ENCODE measurements at places on chromosomes 2 and 18. TPM values are rescaled to one million over a fixed set of nuclear protein-coding genes. Genes with fewer than 3 reads are reported as not detected.

The SRD5A2 gene
- total RNA-seq = 0.07 TPM

DNA sequence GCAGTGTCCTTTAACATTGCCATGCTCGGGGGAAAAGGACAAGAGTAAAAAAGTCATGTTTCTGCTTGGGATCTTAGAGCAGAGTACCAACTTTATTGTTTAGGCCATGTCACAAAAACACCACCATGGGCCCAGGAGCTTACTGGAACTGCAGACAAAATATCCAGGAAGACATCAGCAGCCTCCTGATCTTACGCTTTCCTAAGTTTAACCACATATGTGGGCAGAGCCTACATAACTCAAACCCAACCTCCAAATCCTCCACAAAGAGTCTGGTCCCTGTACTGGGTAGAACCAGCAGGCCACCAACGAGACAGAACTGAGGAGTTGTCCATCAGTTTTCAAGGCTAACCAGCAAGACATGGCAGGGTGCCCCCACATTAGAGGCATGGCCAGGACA, 10.3 kb downstream of the GALNT14 start:
- no peaks in the 10 kb centered on the region for H3K4me1 ChIP-seq
- H3K27me3 ChIP-seq = no peaks in the 10 kb centered on the region
- H3K27ac ChIP-seq = no peak overlapping the region
- no peak for DNase-seq
- no peaks in the 10 kb centered on the region for H3K36me3 ChIP-seq
- H3K4me3 ChIP-seq = no peak overlapping the region

The STPG4 gene
- not detected for total RNA-seq

The ITGA6 gene
- total RNA-seq = 29.1 TPM

GRCh38 chr2:58606799-58607198, 365.7 kb upstream of the FANCL start:
- no peaks in the 10 kb centered on the region for H3K4me1 ChIP-seq
- no peak overlapping the region for H3K4me3 ChIP-seq
- H3K36me3 ChIP-seq = no peaks in the 10 kb centered on the region
- H3K27ac ChIP-seq = no peak overlapping the region
- no peaks in the 10 kb centered on the region for H3K27me3 ChIP-seq

- H3K4me1 ChIP-seq = peaks cover 17% of the 10 kb centered on the region
- no peak for DNase-seq
- H3K36me3 ChIP-seq = peaks cover 7% of the 10 kb centered on the region
- no peaks in the 10 kb centered on the region for H3K27me3 ChIP-seq
- H3K27ac ChIP-seq = no peak overlapping the region
Observed at GRCh38 chr2:232207174-232207573, 171.4 kb upstream of the ALPP start.

The SLC9A2 gene
- 5.0 TPM for total RNA-seq

DNA sequence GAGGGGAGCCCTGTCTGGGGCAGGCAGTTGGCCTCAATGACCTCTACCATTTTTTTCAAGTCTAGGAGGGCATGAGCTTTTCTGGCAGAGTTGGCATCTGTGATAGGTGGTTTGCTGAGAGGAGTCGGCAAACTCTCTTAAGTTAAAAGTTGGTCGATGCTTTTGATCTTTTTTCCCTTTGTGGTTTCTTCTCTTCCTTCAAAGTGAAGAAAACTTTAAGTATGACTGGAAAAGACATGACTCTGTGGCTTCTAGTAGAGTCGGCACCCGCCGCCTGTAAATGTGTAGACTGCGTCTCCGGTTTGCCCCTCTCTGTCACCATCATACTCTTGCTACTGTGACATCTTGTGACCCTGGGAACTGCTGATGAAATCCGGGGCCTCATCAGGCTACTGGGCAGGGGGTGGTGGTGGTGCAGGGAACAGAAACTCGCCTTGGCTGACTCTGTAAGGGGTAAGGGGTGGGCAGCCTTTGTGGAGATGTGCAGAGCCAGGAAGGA, 21.1 kb downstream of the INPP5D start:
- H3K27me3 ChIP-seq = no peaks in the 10 kb centered on the region
- H3K27ac ChIP-seq = peak overlapping the region; percentile 74
- H3K4me3 ChIP-seq = no peak overlapping the region
- no peaks in the 10 kb centered on the region for H3K36me3 ChIP-seq

GRCh38 chr2:53969285-53969967, 1.4 kb downstream of the PSME4 start:
- no peaks in the 10 kb centered on the region for H3K27me3 ChIP-seq
- H3K36me3 ChIP-seq = no peaks in the 10 kb centered on the region
- peaks cover 29% of the 10 kb centered on the region for H3K4me1 ChIP-seq

DNA sequence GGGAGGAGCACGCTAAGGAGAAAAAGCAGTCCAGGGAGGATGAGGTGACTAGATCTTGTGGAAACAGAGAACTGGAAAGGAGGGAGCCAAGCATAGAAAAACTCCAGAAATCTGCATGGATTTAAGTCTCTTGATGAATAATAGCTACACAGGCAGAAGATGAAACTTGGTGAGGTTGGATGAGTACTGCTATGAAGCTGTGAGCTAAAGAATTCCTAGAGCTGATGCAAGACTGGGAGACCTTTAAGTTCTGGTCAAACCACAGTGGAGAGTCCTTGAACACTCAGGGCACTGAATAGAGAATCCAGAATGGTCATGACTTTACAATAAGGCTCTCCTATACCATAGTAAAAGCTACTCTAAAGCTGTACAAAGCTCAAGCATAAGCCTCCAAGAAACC, 18.4 kb upstream of the PIEZO2 start:
- no peaks in the 10 kb centered on the region for H3K36me3 ChIP-seq
- DNase-seq = no peak
- no peaks in the 10 kb centered on the region for H3K27me3 ChIP-seq

- DNase-seq = no peak
- no peaks in the 10 kb centered on the region for H3K36me3 ChIP-seq
- no peaks in the 10 kb centered on the region for H3K27me3 ChIP-seq
- H3K27ac ChIP-seq = no peak overlapping the region
Observed at GRCh38 chr18:30763902-30764350, 278.6 kb downstream of the DSC3 start.

DNA sequence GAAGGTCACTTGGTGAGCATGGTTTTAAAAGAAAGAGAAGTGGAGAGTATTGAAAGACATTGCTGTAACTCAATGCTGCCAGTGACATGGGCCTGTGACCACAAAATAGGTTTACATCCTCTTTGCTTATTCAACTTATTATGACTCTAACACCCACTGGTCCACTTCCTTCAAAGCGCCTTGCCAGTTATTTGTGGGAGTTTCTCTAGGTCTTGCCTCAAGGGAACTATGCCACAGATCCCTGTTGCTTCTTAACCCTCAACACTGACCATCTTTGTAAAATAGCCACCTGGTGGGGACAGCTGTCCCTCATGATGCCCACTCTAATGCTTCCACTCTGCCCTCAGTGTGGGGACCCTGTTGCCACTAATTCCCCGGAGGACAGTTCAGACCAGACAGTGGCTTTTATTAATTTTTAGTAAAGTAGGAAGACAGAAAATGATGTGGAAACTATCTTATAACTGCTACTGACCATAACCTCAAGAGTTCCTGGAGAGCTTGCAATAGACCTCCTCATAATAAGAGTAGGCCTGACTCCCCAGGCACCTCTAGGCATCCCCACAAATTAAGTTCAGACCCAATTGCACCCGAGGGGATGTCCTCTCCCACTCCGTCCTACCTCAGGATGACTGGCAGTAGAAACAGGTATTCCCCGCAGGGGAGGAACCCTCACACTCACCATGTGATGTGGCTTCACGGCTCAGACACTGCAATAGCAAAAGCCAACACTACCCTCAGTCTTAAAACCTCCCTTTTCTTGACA, 31.3 kb upstream of the SLC25A52 start:
- no peaks in the 10 kb centered on the region for H3K36me3 ChIP-seq
- H3K4me1 ChIP-seq = no peaks in the 10 kb centered on the region
- DNase-seq = no peak
- H3K27ac ChIP-seq = no peak overlapping the region
- H3K4me3 ChIP-seq = no peak overlapping the region
- no peaks in the 10 kb centered on the region for H3K27me3 ChIP-seq

All from gastrocnemius medialis (tissue), 4 donors.